Activated CD4-positive, alpha-beta T cell treated with anti-CD3 and anti-CD28 coated beads for 36 hours (primary cell): ENCODE measurements at places on chromosomes 6 and 20.

DNA sequence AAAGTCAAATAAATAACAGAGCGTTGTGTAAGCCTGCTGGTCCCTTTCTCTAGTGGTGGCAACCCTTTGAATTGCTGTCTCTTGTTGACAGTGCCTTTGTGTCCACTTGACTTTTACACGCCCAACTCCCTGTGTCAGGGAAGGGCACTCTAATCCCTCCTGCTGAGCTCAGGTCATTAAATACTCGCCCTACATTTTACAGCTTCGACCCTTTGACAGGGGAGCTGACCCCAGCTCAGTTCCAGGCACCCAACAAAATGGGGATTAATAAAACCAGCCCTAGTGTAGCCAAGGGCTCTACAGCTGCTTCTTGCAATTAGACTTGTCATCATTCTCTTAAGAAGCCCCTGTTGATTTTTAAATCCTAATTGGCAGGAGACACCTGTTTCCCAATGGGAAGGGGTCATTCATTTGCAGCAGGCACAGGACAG lies 308.2 kb downstream of the EYA4 start:
- DNase-seq = no peak

DNA sequence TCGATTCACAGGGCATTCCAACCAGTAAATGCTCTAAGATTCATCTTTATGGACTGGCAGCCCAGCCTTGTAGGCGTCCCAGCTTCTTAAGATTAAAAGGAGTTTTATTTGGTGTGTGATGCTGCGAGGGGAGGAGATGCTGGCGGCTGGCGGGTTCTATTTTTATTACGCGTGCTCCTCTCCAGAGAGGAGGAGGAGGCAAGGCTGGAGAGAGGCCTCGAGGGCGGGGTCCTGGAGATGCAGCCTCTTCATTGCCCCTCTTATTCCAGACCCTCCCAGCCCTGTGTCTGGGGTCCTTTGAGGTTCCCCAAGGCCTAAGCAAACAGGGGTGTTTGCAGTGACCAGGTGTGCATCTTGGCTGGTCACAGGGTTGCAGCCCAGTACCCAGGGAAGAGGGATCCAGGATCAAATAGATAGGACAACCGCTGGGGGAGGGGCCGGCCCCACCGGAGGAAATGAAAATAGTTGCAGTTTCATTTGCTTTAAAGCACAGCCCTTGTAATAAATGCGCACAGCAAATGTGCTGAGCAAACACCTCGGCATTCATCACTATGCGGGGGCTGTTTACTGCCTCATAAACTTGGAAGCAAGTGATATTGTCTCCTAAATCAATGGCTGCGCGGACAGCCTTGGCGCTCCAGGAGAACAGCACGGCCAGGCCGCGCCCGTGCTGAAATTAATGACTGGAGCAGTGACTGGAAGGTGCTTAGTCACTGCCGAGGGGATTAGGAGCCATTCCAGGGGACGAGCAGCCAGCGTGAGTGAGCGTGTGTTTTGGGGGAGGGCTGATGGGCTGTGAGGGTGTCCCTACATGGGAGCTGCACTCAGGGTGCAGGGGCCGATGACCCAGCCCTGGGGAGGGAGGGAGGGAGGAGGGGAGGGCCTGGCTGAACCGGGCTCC lies 83.0 kb downstream of the TMEM242 start:
- DNase-seq = peak; percentile 16

DNA sequence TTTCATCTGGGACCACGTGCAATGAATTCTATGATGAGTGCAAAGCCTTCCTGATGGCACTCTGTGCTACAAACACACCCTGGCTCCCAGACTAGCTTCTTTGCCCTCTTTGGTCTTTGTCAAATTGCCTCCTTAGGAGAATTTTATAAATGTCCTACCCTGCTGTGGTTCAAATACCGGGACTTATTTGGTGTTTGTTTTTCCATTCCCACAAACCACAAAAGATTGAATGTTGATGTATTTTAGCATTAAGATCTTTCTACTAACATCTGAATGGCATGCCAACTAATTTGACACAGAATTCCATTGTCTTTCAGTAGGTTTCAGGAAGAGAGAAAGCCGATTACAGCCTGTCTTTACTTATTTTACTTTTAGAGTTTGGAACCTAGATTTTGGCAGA lies 424.2 kb upstream of the SLC35B3 start:
- DNase-seq = no peak

DNA sequence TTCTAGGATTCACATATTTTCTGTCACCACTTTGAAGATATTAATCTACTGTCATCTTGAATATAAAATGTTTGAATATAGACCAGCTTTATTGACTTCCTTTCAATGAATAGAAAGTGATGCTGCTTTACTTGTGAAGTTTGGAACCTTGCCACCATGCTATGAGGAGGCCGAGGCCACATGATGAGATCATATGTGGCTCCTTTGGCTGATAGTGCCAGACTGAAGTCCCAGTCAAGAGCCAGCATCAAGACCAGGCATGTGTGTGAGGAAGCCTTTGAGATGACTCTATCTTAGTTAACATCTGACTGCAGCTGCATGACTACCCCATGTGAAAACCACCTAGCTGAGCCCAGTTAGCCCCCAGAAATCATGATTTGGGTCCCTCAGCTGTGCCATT lies 169.5 kb downstream of the OTOR start:
- no peak for DNase-seq

DNA sequence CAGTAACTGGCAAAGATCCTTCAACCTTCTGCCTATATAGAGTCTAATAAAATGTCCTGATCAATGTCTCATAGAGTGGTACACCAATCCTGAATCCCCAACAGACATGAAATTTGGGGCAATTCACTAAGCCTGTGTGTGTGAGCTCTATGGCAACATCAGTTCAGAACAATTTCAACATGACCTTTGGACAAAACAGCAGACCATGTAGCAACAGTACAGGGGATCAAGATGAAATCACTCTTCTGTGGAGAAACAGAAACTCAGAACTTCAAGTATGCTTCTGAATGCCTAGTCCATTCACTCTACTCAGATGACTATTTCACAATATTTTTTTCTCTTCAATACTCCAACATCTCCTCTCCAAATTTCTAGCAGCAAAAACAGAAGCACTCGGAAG lies 49.1 kb upstream of the OPRM1 start:
- DNase-seq = no peak

GRCh38 chr20:3919352-3919751 lies 30.2 kb downstream of the PANK2 start:
- no peak for DNase-seq

GRCh38 chr6:162450358-162450757 lies 277.2 kb downstream of the PRKN start:
- DNase-seq = no peak

DNA sequence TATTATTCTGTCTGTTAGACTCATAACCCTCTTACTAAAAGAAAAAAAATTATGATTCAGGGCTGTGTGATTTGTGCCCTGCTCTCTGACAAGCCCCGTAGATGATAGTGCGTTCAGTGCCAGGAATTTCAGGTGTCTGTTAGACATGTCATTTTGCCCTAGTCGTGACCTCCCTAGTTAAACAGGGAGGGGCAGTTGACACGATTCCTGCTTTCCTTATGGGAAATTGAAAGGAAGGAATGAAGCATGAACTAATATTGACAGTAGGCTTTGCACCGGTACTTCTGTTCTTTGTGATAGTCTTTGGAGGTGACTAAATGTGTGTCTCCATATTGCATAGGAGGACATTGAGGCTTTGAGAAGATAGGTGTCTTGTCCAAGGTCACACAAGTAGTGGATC lies 26.3 kb downstream of the RPRD1B start:
- DNase-seq = no peak

DNA sequence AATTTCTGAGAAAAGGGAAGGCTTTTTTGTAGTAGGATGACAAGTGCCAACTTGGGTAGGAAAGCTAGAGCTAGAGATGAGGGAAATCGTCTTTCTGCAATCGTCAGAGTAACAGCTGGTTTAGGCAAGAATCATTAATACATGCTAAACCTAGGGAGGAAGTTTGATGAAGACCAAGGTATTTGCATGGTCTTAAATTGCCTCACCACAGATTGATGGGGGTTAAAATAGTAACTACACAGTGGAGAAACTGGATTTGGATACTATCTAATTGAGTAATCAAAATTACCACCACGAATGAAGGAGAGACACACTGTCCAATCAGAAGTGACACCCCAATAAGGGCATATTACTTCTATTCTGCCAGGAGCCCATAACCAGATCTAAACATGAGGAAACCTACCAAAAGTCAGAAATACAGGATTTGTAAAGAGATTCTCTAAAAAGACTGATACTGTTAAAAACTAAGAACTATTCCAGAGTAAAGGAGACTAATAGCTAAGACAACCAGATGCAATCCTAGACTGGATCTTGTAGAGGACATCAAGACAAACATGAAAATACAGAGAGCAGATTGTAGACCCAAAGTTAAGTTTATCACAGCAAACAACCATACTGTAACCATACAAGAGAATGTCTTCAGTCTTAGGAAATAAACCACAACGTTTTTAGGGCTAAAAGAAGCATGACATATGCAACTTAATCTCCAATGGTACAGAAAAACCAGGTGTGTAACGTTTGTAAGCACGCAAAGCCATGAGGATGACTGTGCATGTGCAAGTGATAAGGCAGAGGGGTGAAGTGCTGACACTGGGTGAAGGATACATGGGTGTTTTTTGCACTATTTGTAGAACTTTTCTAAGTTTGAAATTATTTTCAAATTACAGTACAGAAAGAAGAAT lies 21.8 kb downstream of the SNX5 start:
- DNase-seq = no peak

- no peak for DNase-seq
These were observed 25.9 kb downstream of the RNASET2 start for GRCh38 chr6:166930354-166930891.

DNA sequence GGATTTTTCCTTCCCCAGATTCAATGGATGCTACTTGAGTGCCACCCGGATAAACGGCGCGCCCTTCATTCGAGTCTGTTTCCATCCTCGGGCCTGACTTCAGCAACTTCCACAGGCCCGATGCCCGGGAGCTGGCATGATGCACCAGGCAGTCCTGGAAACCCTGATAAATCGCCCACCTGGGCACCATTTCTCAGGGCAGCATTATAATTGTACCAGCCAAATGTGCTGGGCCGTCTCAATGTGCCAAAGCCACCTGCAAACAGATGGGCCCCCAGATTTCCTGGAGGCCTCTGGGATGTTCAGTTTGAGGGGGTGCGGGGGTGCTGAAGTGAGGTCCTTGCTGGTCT lies 65.8 kb downstream of the NOL4L start:
- DNase-seq = no peak

DNA sequence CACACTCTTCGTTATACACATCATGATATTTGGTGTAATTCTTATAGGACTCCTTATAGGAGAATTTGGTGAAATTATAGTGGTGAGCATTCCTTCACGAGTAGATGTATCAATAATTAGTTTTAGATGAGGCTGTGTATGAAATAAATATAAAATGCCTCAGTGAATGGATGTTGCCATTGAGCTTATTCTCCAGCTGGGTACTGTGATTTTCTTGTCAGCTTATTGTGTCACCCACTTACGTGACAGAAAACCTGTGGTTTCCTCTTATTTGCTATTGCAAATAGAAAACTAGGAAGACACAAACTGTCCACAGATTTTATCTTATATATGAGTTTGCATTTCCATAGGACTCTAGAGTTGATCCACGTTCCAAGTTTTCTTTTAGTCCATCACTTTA lies 439.9 kb upstream of the RNF217 start:
- DNase-seq = no peak

- DNase-seq = no peak
These were observed 680.2 kb upstream of the AGPAT4 start for GRCh38 chr6:161954077-161954476.

DNA sequence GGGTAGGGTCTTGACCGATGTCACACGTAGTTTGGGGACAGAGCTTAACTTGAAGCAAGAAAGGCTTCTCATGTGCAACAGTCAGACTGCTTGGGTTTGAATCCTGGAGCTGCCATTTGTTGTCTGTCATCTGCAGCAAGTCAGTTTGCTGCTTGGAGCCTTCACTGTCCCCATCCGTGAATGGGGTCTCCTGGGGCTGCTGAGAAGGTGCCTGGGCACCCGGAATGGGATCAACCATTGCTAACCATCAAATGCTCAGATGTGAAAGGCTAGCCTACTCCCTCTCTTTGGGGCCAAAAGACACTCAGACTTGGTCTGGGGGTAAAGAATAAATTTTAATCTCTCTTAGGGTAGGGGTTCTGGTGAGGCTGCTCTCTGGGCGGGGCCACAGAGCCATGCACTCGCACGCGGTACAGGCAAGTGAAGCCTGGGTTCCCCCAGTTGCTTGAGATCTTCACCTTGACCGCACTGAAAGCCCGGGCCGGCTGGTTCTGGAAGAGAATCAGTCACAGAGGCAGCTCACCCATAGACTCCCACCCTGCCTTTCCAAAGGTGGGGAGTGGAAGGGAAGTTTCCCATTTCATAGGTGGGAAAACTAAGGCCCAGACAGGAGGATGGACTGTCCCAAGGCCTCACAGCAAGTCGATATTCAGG lies 20.6 kb downstream of the SUN5 start:
- DNase-seq = no peak
